ENCODE measurements at places on chromosomes 2 and 18.

DNA sequence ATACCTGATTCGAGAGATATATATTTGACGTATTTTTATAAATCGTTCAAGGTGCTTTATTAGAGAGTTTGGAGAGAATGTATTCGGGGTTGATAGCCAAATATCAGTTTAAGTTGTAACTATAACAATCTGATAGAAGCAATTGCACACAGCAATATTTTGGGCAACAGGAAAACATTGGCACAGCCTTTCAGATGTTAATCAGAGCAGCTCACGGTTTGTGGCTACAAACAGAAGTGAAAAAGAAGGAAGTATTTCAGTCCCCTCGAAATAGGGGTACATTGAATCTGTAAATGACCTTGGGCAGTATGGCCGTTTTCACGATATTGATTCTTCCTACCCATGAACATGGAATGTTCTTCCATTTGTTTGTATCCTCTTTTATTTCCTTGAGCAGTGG, 20.6 kb downstream of the SERPINB10 start:
- no peaks in the 10 kb centered on the region for H3K27me3 ChIP-seq
- H3K4me3 ChIP-seq = no peak overlapping the region
- H3K4me1 ChIP-seq = peaks cover 26% of the 10 kb centered on the region
- no peak overlapping the region for H3K27ac ChIP-seq

DNA sequence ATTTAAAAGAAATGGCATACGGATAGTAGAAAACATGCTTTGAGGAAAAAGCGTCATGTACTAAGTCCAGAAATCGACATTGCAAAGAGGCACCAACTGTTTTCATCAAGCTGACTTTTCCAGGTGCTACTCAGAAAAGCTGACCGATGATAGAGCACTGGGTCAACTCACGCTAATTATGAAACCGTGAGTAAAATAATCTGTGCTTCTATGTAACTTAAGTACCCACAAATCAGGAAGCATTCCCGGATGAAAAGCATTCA, 353 bp upstream of the NUP35 start:
- no peak for DNase-seq
- peak overlapping the region; percentile 89 for H3K27ac ChIP-seq
- H3K4me1 ChIP-seq = peaks cover 6% of the 10 kb centered on the region
- peak overlapping the region; percentile 79 for H3K4me3 ChIP-seq

DNA sequence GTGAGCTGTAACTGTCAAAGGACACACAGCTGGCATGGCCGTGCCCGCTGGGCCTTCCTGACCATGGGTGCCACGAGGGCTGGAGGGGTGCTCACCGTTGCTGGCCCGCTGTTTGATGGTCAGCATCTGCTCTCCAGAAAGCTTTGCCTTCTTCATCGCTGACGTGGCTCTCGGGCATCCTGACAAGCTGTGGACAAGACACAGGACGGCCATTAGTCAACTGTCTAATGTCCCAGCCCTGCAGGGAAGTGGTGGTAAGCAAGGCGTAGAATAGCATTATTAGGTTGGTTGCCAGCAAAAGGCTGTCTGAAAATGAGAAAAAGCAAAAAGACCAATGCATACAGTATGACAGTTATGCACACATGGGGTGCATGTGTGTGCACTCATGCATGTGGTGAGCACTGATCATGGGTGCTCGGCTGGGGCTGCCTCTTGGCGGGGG, 64.7 kb upstream of the PXDN start:
- no peaks in the 10 kb centered on the region for H3K27me3 ChIP-seq
- no peak for DNase-seq
- H3K36me3 ChIP-seq = no peaks in the 10 kb centered on the region
- H3K4me3 ChIP-seq = no peak overlapping the region
- no peak overlapping the region for H3K27ac ChIP-seq

- no peaks in the 10 kb centered on the region for H3K27me3 ChIP-seq
- no peaks in the 10 kb centered on the region for H3K36me3 ChIP-seq
- no peak for DNase-seq
- H3K4me1 ChIP-seq = peaks cover 16% of the 10 kb centered on the region
- no peak overlapping the region for H3K27ac ChIP-seq
Measured at GRCh38 chr18:8958660-8959059, 143.8 kb upstream of the NDUFV2 start.

- H3K4me1 ChIP-seq = no peaks in the 10 kb centered on the region
- no peaks in the 10 kb centered on the region for H3K36me3 ChIP-seq
Measured at GRCh38 chr2:68404164-68404563, 39.1 kb downstream of the PLEK start.

DNA sequence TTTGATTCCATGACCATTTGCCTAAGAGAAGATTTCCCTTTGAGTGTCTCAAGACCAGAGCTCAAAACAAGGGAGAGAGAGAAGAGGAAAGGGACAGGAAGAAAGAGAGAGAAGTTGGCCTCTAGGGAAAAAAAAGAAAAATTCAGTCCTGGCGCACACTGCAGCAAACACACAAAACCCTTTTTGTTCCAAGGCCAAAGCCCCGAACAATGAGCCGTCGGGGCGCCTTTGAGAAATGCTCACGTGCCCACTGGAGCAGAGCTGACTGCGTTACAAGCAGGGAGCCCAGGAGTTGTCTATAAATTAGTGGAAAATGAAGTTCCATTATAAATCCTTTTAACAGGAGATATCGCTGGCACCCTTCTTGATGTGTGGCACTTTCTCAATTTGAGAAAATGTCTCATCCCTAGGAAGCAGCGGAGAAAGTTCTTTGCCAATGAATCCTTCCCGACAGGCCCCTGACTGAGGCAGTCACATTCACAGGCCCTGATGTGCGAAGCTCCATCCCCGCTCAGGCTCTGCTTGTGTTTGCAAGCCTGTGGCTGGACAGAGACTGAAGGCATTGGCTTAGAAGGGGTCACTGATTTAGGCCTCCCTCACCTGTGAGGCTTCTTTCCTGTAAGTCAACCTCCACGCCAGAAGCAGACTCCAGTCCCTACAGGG, 32.1 kb upstream of the NCKAP5 start:
- no peaks in the 10 kb centered on the region for H3K36me3 ChIP-seq
- no peaks in the 10 kb centered on the region for H3K4me1 ChIP-seq
- H3K27me3 ChIP-seq = no peaks in the 10 kb centered on the region
- DNase-seq = no peak
- H3K27ac ChIP-seq = no peak overlapping the region
- no peak overlapping the region for H3K4me3 ChIP-seq

GRCh38 chr2:17594533-17595401, 54.3 kb downstream of the VSNL1 start:
- no peaks in the 10 kb centered on the region for H3K36me3 ChIP-seq
- DNase-seq = peak; percentile 19
- no peak overlapping the region for H3K4me3 ChIP-seq
- peaks cover 23% of the 10 kb centered on the region for H3K4me1 ChIP-seq
- no peaks in the 10 kb centered on the region for H3K27me3 ChIP-seq
- H3K27ac ChIP-seq = no peak overlapping the region

GRCh38 chr18:22067109-22067508, 102.3 kb upstream of the GATA6 start:
- H3K36me3 ChIP-seq = no peaks in the 10 kb centered on the region
- no peaks in the 10 kb centered on the region for H3K4me1 ChIP-seq
- DNase-seq = no peak
- H3K4me3 ChIP-seq = no peak overlapping the region

GRCh38 chr18:56799756-56800155, 148.6 kb downstream of the WDR7 start:
- H3K4me1 ChIP-seq = peaks cover 10% of the 10 kb centered on the region
- no peak overlapping the region for H3K4me3 ChIP-seq
- H3K36me3 ChIP-seq = no peaks in the 10 kb centered on the region
- H3K27ac ChIP-seq = no peak overlapping the region
- H3K27me3 ChIP-seq = no peaks in the 10 kb centered on the region

- no peaks in the 10 kb centered on the region for H3K36me3 ChIP-seq
- H3K4me1 ChIP-seq = peaks cover 51% of the 10 kb centered on the region
- no peaks in the 10 kb centered on the region for H3K27me3 ChIP-seq
Measured at GRCh38 chr2:236746833-236747232, 177.2 kb downstream of the ACKR3 start.

GRCh38 chr2:198127627-198128026, 323.2 kb downstream of the PLCL1 start:
- no peaks in the 10 kb centered on the region for H3K4me1 ChIP-seq
- peak; percentile 10 for DNase-seq

GRCh38 chr2:19574778-19575260, 216.4 kb upstream of the OSR1 start:
- H3K27me3 ChIP-seq = no peaks in the 10 kb centered on the region
- no peaks in the 10 kb centered on the region for H3K36me3 ChIP-seq
- DNase-seq = no peak
- no peak overlapping the region for H3K27ac ChIP-seq

GRCh38 chr2:157761520-157761919, 114.6 kb downstream of the ACVR1 start:
- H3K27me3 ChIP-seq = no peaks in the 10 kb centered on the region
- DNase-seq = no peak
- H3K27ac ChIP-seq = no peak overlapping the region
- no peak overlapping the region for H3K4me3 ChIP-seq
- H3K4me1 ChIP-seq = no peaks in the 10 kb centered on the region

GRCh38 chr2:126652323-126652891, 3.6 kb upstream of the GYPC start:
- no peaks in the 10 kb centered on the region for H3K4me1 ChIP-seq
- H3K36me3 ChIP-seq = no peaks in the 10 kb centered on the region

DNA sequence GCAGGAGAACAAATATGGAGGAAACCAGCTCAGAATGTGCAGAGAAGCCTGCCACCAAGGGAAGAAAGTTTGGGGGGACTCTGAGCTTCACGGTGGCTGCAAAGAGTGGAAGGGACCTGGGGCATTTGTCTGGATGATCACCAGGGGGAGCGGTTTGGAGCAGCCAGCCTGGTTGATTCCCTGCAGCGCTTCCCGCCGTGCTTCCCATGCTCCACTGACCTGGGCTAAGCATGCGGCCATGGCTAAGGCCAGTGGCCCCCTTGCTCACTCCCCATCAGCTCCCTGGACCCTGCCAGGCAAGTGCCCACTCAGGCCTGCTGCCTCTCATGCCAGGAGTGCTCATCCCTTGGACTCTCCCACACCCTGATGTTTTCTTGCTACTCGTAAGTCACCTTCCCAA, 27.0 kb downstream of the NTSR2 start:
- no peaks in the 10 kb centered on the region for H3K4me1 ChIP-seq
- H3K27me3 ChIP-seq = peaks cover 10% of the 10 kb centered on the region
- H3K27ac ChIP-seq = no peak overlapping the region
- no peaks in the 10 kb centered on the region for H3K36me3 ChIP-seq

- no peak for DNase-seq
- no peaks in the 10 kb centered on the region for H3K4me1 ChIP-seq
- H3K36me3 ChIP-seq = no peaks in the 10 kb centered on the region
- no peak overlapping the region for H3K27ac ChIP-seq
- H3K27me3 ChIP-seq = no peaks in the 10 kb centered on the region
Measured at GRCh38 chr2:15073664-15074063, 441.1 kb downstream of the LRATD1 start.

DNA sequence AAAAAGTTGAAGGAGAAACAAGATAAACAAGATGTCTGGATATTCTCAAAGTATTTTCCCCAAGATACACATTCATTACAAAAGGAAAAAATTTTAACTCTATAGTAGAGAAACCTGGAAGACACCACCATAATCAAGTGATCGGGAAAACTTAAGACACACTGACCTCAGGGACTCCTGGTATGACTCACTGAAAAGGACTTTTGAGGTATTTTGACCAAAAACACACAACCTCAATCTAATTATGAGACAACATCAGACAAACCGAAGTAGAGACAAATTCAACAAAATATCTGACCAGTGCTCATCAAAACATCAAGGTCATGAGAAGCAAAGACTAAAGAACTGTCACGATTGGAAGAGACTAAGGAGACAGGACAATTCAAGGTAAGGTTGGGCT, 34.7 kb downstream of the LPIN2 start:
- DNase-seq = no peak
- H3K4me3 ChIP-seq = peak overlapping the region; percentile 18
- no peaks in the 10 kb centered on the region for H3K27me3 ChIP-seq
- H3K27ac ChIP-seq = peak overlapping the region; percentile 90
- H3K4me1 ChIP-seq = peaks cover 67% of the 10 kb centered on the region
- no peaks in the 10 kb centered on the region for H3K36me3 ChIP-seq

- peaks cover 7% of the 10 kb centered on the region for H3K4me1 ChIP-seq
- no peaks in the 10 kb centered on the region for H3K36me3 ChIP-seq
- DNase-seq = no peak
- H3K4me3 ChIP-seq = no peak overlapping the region
- no peaks in the 10 kb centered on the region for H3K27me3 ChIP-seq
Measured at GRCh38 chr18:63888470-63889190, 1.1 kb downstream of the SERPINB2 start.

DNA sequence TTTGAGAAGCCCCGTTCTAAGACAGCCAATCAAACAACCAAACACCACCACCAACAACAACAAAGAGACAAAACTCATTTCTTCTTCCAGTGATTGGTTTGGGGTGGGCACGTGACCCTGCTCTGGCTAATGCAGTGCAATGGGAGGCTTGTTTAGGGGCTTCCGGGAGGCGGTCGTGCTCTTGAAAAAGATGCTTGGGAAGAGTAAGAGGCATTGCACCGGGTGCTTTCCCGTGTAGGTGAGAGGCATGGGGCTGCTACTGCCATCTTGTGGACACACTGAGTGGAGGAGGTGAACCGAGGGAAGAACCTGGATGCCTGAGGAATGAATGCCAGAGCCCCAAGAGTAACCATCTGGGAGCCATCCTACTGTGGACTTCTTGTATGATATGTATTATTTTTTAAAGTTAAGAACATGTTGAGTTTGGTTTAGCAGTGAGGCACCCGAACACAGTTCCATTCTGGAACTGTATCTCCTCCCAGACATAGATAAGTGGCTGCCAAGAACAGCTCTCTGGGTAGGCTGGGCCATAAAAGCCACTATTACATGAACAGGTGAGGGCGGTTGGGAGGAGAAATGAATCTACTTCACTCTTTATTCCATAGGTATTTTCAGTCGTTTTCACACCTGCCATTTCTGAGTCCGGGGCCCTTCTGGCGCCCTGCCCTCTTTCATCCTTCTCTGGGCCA, 19.1 kb upstream of the ARHGAP25 start:
- no peak for DNase-seq
- no peak overlapping the region for H3K27ac ChIP-seq
- no peaks in the 10 kb centered on the region for H3K36me3 ChIP-seq
- H3K4me3 ChIP-seq = no peak overlapping the region
- H3K4me1 ChIP-seq = peaks cover 5% of the 10 kb centered on the region

GRCh38 chr18:45518311-45519155, 96.7 kb upstream of the SLC14A2 start:
- no peak overlapping the region for H3K4me3 ChIP-seq
- H3K27me3 ChIP-seq = no peaks in the 10 kb centered on the region
- H3K4me1 ChIP-seq = peaks cover 39% of the 10 kb centered on the region
- H3K36me3 ChIP-seq = no peaks in the 10 kb centered on the region
- no peak for DNase-seq
- H3K27ac ChIP-seq = no peak overlapping the region

- H3K27ac ChIP-seq = no peak overlapping the region
- peaks cover 9% of the 10 kb centered on the region for H3K4me1 ChIP-seq
- no peaks in the 10 kb centered on the region for H3K36me3 ChIP-seq
Measured at GRCh38 chr18:26436176-26437051, 111.9 kb downstream of the KCTD1 start.

GRCh38 chr18:58863539-58864145, 1.0 kb upstream of the ZNF532 start:
- peak overlapping the region; percentile 96 for H3K27ac ChIP-seq
- H3K4me1 ChIP-seq = peaks cover 76% of the 10 kb centered on the region
- H3K36me3 ChIP-seq = peaks cover 37% of the 10 kb centered on the region
- H3K27me3 ChIP-seq = no peaks in the 10 kb centered on the region
- DNase-seq = peak; percentile 39
- peak overlapping the region; percentile 52 for H3K4me3 ChIP-seq
